Activated CD8-positive, alpha-beta memory T cell treated with anti-CD3 and anti-CD28 coated beads for 1 hour (primary cell): ENCODE measurements at places on chromosomes 13 and 19.

DNA sequence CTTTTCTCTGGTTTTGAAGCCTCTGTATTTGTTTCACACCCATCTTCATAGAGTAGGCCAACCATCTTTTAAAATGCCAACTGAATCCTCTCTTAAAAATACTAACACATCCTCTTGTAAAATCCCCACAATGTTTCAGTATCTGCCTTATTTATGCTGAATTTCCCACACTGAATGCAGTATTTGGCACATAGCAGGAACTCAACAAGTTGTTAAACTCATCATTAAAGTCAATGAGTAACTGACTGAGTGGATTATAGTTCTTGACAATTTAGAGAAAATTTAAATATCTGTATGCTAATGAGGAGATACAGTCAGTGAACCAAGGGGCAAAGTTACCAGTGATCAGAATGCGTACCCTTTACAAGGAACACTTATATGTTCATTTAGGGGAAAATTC, 505.5 kb upstream of the PCDH9 start:
- DNase-seq = no peak

DNA sequence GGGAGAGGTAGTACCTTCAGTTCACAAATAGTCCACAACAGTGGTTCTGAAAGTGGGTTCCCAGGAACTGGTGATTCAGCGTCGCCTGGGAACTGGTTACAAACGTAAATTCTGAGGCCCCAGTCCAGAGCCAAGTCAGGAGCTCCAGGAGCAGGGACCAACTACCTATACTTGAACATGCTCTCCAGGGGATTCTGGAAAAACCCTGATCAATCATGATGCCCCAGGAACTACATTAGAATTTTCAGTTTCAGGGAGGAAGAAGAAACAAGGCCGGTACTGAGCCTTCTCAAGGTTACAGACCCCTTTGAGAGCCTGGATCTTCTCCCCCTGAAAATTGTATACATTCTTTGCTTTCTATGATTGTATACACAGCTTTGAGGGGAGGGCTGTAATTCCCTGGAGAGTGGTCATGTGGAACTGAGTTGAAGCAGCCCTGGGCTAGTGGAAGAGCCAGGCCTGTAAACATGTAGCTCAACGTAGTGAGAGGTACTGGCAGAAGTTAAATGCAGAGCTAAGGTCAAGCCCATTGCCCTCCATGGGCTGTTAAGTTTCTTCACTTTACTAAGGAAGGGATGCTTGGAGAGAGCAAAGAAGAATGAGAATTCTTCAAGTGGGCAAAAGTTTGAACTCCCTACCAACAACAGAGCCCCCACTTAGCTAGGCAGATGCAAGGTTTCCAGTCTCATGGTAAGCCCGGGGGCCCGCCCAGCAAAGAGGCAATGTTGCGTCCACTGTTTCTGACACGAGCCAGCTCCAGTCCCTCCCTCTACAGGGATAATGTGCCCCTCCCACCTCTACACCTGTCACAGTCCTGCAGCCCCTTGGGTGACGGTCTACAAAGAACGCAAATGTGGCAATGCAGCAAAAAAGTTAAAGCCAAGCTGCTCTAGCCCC, 17.0 kb downstream of the DOCK9 start:
- DNase-seq = no peak

- no peak for DNase-seq
Measured at GRCh38 chr13:80814541-80814940, 473.6 kb upstream of the SPRY2 start.

DNA sequence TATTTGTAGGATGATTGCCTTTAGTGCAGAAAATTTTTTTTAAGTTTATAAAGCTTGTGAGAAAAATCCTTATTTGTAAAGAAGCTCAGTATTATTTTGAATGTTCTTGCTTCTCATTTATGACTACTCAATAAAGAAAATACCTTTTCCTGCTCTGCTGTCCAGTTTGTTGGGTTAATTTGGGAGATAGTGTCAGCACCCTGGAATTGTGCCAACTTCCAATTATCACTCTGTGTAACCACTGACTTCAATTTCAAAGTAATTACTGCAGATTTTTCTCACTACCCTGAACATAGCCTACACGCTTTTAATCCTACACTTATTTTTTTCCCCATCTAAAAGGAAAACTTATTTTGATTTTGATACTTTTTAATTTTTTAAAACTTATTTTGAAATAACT, 93.1 kb downstream of the GGACT start:
- no peak for DNase-seq

- DNase-seq = no peak
Measured at GRCh38 chr19:54952591-54953344, 5.4 kb upstream of the NLRP7 start.

GRCh38 chr19:38877781-38878574, at the start of gene RINL:
Gene RINL, minus strand, starts transcription at chr19:38878275. Its CDS starts 1,533 bp downstream, at chr19:38876742.
- DNase-seq = peak; percentile 32

DNA sequence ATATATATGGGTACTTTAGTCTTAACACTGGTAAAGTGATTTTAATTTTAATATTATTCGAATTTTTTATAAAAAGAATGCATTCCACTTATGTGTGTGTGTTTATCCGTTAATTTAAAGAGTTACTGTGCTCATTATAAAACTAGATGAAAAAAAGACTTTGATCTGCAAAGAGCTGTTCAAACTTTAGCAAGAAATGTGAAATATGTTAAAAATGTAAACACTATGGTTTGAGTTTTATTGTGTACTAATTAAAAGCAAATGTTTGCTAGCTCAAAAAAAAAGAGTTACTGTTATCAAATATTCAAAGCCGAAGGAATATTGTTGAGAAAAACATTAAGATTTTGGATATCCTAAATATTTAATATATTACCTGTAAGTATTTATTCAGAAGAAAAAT, 34.5 kb downstream of the UFM1 start:
- DNase-seq = no peak

GRCh38 chr19:7830823-7831222, 805 bp downstream of the EVI5L start:
- no peak for DNase-seq

DNA sequence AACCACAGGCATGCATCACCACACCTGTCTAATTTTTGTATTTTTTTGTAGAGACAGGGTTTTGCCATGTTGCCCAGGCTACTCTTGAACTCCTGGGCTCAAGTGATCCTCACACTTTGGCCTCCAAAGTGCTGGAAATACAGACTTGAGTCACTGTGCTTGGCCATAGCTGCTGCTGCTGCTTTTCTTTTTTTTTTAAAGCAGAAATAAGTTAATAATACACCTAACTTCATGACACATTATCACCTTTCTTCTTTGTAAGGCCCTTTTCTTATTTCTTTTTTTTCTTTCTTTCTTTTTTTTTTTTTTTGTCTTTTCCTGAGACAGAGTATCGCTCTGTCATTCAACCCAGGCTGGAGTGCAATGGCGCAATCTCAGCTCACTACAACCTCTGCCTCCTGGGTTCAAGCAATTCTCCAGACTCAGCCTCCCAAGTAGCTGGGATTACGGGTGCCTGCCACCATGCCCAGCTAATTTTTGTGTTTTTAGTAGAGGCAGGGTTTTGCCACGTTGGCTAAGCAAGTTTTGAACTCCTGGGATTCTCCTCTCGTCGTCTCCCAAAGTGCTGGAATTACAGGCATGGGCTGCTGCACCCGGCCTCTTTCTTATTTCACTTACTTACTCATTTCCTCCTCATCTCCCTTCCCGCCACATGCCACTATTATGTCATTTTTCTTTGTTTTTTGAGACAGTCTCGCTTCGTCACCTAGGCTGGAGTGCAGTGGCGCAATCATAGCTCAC, 8.7 kb downstream of the SHKBP1 start:
- no peak for DNase-seq

- no peak for DNase-seq
Measured at GRCh38 chr13:30061217-30061616, 210.8 kb upstream of the UBL3 start.

DNA sequence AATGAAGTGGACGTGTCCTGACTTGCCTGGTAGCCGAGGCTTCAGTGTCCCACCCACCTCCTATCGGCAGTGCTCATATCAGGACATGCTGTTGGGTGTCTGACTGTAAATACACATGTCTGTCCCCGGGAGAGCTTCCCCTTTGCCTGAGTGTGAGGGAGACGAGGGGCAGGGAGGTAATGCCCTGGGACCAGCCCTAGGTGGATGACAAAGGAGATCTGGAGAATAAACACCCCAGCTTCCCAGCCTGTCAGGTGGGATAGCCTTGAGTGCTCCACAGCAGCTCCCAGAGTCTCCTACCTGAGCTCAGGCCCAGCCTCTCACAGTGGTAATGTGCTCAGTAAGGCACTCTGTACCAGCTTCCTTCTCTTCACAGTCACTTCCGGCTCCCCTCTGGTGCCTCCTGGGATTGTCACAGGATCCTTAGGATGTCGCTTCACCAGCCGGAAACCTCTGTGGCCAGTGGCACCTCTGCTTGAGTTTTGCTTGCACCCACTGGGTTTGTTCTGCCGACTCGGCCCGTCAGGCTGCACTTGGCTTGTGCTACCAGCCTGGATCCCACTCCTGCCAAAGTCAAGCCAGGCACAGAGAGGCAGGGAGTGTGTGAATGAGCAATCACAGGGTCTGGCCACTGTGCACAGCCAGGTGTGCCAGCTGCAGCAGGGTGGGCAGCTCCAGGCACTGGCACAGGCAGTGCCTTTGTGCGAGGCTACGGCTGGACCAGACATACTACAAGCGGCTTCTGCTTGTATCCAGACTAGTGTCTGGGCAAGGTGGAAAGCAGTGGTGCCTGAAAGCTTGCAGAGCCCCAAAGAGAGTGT, 54.4 kb upstream of the RGCC start:
- DNase-seq = no peak

DNA sequence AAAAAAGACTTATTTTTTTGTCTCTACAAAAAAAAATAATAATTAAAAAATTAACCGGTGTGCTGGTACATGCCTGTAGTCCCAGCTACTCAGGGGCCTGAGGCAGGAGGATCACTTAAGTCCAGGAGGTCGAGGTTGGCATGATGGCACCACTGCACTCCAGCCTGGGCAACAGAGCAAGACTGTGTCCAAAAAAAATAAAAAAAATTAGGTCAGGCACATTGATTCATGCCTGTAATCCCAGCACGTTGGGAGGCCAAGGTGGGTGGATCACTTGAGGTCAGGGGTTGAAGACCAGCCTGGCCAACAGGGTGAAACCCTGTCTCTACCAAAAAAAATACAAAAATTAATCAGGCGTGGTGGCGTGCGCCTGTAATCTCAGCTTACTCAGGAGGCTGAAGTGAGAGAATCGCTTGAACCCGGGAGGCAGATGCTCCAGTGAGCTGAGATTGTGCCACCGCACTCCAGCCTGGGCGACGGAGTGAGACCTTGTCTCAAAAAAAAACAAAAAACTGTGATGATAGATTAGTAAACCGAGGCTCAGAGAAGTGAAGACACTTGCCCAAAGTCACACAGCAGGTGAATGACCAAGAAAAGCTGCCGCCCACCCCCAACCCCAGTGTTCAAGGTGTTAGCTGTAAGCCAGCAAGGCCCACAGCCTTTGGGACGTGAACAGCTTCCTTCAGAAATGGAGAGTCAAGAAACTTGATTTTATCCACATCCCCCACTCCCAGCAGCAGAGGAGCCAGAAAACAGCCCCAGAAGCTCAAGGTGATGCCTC, 9.4 kb downstream of the RNU6-9 start:
- no peak for DNase-seq

DNA sequence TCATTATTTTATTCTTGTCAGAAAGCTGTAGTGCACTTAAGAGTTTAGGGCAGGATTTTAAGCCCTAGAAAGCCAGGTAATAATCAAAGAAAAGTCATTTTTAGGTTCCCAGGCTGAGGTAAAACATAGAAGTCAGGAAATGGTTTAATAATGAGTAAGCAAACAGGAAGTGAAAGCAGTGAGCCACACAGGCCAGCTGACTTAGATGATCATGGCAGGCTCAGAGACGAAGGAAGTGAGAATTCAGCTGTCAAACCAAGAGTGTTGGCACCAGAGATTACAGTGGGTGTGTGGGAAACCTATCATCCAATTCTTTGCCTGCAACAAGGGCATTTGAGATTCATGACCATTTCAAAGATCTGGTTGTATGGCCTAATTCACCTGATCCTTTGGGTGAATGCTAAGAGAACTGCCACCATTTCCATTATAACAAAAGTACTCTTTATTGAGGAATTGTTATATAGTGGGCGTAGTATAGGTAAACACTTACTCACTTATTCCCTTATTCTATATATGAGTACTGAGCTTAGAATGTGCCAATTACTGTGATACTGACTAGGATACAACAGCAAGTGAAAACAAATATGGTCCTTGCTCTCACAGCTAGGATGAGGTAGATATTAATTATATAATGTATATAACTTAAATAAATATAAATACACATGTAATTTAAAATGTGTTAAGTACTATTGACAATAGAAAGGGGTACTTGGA, 103.7 kb upstream of the EDNRB start:
- DNase-seq = no peak

DNA sequence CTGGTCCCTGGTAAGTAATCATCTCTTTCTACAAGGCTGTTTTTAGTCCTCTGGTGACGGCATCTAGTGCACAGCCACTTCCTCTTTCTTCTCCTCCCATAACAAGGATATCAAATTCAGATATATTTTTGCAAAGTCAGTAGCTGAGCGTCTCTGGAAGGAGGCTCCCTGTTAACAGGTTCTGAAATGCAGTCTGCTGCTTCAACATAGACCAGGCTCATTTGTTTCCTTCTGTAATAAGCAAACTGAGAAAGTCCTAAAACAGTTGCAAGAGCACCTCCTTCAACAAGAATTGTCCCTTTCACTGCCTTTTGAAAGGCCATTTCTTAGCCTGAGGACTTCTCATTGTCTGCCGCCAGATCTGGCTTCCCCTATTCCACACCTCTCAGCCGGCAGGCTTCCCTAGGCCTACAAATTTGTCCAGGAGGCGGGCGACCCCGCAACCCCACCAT, 7.4 kb upstream of the ZSCAN5A start:
- DNase-seq = no peak

- DNase-seq = no peak
Measured at GRCh38 chr13:67515895-67516294, 285.8 kb upstream of the PCDH9 start.

DNA sequence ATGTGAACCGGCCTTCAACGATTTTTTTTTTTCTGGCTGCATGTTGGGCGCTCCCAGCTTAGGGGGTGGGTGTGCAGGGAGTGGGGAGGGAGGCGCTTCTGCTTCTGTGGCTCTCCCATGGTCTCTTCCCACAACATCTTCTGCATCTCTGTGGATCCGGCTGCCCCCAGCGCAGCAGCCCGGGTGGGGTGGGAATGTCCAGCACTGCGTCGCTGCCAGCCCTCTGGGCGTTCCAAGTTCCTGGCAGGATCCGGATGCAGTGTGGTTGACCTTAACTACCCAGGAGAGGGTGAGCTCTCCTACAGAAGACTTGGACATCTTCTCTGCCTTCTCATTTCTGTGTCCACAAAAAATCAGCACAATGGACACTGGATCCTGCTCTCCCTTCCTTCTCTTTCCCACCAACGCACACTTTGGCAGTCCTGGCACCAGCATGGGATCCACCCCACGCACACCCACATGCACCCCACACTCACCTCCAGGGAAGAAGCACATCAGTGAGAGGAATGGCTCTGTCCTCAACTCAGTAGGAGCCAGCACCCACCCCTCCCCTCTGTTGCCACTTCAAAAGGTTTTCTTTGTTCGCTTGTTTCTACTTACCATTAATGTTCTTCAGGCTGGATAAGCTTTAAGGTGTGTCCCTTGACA, 177.3 kb downstream of the COL4A1 start:
- DNase-seq = no peak

- DNase-seq = peak; percentile 11
Measured at GRCh38 chr19:1811472-1811894, 593 bp downstream of the ATP8B3 start.

GRCh38 chr19:17370026-17370587, 7.0 kb downstream of the PLVAP start:
- DNase-seq = no peak
